ENCODE measurements at places on chromosomes 16 and 17.

GRCh38 chr17:57456622-57457021 lies 200.3 kb downstream of the MSI2 start:
- no peak for DNase-seq

GRCh38 chr17:66548158-66548557 lies 245.7 kb downstream of the PRKCA start:
- DNase-seq, result no peak

DNA sequence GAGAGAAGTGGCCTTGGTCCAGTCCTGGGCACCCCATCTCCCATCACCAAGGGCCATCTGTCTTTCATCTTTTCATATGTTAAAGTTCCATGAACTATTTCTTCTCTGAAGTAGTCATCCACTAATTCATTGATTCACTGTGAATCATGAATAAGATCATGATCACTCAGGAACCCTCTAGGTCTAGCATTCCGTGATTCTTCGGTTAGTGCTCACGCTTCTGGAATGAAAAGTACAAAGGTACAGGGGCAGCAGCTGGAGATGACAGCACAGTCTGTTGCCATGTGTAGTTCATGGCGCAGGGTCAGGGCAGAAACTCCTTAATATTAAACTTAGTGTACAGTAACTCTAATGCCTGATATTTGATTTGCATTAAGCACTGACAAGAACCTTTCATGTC lies 127.1 kb downstream of the CDH13 start:
- DNase-seq, result no peak

GRCh38 chr17:77298811-77299210 lies 158.0 kb downstream of the SEC14L1 start:
- no peak for DNase-seq

- DNase-seq, result no peak
Measured at GRCh38 chr17:19239544-19239943, 2.4 kb downstream of the EPN2 start.

- DNase-seq, result no peak
Measured at GRCh38 chr17:44362949-44363612, 572 bp downstream of the FAM171A2 start.

GRCh38 chr17:77428020-77428748 lies 287.4 kb downstream of the SEC14L1 start:
- DNase-seq, result no peak

GRCh38 chr17:17605083-17605728 lies 13.7 kb upstream of the PEMT start:
- DNase-seq, result no peak

DNA sequence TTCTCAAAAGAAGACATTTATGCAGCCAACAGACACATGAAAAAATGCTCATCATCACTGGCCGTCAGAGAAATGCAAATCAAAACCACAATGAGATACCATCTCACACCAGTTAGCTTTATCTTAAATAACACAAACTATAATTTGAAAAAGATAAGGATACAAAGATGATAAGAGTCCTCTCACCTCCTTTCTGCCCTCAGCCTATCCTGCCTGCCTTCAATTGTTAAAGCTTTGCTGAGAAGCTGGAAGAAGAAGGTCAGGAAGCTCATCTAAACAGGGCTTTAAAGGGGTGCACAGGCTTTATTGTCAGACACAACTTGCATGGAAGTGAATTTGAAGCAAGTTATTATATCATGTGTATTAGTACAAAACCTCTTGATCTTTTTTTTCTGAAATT lies 676.3 kb upstream of the GOT2 start:
- no peak for DNase-seq

- DNase-seq, result no peak
Measured at GRCh38 chr17:68456339-68457167, 743 bp downstream of the WIPI1 start.

DNA sequence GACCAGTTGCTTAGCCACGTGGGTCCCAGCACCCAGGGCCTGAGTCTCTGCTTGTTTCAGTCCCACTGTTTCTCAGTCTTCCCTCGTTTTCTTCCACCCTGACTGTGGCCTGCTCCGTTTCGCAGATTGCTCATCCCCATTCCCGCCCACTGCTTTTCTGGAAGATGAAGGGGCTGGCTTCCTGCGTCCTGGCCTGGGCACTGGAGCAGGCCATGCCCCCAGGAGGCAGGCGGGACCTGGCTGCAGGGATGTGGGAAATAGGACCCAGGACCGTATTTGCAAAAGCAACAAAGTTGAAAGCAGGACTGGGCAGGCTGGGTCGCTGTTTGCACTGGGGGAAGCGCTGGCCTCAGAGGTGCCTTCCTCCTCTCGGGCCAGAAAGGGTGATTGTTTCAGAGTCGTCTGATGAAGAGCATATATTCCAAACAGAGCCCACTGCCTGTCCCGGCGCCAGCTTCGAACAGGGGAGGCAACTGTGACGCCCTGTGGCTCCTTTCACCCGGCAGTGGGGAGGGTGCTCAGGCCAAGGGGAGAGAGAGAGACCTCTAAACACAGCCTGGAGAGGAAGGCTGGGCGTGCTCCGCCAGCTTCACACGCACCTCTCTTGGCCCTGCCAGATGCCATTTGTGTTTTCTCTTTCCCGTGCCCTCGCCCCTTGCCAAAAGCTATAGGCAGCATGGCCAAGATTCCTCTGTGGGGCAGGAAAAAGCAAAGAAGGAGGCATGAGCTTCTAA lies 108.6 kb downstream of the CMIP start:
- no peak for DNase-seq

- DNase-seq, result no peak
Measured at GRCh38 chr17:78342449-78343186, 17.3 kb downstream of the SOCS3 start.

- DNase-seq, result no peak
Measured at GRCh38 chr16:87196661-87197060, 120.5 kb downstream of the C16orf95 start.

DNA sequence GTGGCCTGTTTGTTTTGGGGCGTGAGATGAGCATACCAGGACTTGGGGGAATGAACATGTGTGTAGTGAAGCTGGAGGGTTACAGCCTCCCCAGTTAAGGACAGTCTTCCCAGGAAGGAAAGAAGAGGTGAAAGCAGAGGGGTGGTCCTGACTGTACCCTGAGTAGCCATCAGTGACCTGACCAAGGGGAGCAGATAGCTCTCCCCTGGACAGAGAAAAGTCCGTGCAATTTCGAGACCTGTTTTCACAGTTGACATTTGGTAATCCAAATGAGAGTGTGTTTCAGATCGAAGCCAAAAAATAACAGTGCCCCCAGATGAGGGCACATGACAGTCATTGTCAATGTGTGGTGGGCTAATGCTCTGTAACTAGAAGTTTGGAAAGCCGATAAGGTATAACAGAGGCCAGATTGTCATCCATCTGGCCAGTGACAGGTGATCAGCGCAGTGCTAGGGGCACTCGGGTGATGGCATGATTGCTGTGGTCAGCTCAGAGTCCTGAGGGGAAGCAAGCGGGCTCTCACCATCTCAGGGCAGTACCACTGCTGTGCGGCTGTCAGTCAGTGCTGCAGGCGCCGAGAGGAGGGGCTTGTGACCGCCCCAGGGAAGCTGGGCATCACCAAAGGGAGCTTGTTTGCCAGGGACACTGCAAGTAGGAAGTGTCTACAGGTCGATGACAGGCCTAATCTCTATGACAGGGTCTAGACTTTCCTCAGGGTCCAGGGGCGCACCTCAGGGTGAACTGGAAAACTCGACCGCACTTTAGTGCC lies 1.1 kb upstream of the NME2 start:
- no peak for DNase-seq

- DNase-seq, result no peak
Measured at GRCh38 chr16:12541672-12542071, 262.0 kb downstream of the CPPED1 start.

- peak; percentile 39 for DNase-seq
Measured at GRCh38 chr17:63476854-63477479, at the start of gene ACE. TSS of gene ACE (plus strand) at chr17:63477061. CDS start at chr17:63477095, 34 bp downstream.

DNA sequence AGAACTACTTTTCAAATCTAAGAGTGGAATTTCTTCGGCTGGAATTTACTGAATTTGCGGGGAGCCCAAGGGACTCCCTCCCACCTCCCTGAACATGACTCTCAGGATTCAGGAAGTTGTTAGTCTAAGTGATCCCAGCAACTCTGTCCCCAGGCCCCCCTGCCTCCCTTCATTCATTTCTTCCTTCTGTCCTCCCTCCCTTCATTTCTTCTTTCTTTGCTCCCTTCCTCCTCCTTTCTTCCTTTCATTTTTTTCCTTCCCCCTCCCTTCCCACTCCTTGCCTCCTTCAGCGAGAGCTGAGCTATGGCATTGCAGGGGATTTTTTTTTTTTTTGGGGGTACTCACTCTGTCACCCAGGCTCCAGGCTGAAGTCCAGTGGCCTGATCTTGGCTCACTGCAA lies 10.9 kb upstream of the JUP start:
- DNase-seq, result no peak

- DNase-seq, result no peak
Measured at GRCh38 chr17:34502426-34502825, 77.0 kb upstream of the TMEM132E start.

- no peak for DNase-seq
Measured at GRCh38 chr17:78734793-78735641, 47.1 kb downstream of the CYTH1 start.

- DNase-seq, result no peak
Measured at GRCh38 chr16:73365016-73365551, 317.2 kb upstream of the ZFHX3 start.

DNA sequence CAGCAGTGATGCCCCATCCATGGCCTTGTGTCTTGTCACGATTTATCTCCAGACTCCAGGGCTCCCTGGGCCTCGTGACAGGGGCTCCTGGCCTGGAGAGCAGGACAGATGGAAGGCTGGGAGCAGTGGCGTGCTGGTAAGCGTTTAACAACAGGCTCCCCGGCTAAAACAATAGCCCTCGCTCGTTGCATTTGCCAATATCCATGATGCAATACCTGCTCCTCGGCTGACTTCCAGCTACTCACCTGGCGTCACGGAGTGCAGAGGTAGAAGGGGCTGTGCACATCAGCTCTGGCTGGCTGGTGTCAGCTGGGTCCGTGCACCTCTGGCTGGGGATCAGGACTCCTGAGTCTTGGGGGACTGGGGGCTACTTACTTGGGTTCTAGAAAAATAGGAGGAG lies 1.5 kb upstream of the BICDL2 start:
- no peak for DNase-seq

GRCh38 chr16:85906349-85906748 lies 7.4 kb downstream of the IRF8 start:
- no peak for DNase-seq

DNA sequence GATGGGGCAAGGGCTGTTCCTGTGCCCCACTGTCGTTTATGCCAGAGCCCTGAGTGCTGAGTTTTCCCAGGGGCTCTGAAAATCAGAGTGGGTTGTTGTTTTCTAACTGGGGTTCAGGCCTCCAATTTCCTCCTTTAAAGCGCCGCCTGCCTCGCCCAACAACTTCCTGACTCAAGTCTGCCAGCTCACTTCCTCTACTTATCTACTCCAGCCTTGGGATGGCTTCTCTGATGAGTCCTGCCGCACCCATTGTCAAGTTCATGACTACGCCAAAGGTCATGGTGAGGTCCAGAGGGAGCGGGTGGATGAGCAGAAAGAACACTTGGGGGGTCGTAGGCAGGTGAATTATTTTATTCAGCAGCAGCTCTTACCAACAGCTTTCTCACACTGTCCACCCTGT lies 104.7 kb downstream of the UTP18 start:
- no peak for DNase-seq

GRCh38 chr16:88409296-88410065 lies 26.7 kb downstream of the ZNF469 start:
- no peak for DNase-seq

- no peak for DNase-seq
Measured at GRCh38 chr16:56669840-56670619, 416 bp downstream of the MT1H start.

DNA sequence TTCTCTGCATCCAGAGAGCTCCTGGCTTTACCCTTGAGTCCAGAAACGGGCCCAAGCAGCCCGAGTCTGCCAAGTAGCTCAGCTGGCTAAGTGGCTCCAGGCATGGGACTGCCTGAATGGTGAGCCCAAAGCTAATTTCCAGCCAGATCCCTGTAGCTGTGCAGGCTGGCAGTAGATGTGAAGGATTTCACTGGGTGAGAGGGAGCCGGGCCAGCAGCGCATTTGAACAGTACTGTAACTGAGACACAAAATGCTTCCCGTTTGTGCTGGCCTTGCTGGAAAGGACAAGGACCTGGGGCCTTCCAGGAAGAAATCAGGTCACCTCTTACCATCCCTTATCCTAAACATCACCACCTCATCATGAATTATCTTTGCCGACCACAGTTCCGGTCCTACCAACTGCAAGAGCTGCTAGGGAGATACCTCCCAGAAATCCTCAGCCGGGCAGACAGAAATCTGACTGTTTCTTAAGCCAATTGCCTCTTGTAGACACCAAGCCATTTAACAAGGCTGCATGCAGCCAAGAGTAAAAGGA lies 3.7 kb downstream of the TIMP2 start:
- DNase-seq, result no peak

DNA sequence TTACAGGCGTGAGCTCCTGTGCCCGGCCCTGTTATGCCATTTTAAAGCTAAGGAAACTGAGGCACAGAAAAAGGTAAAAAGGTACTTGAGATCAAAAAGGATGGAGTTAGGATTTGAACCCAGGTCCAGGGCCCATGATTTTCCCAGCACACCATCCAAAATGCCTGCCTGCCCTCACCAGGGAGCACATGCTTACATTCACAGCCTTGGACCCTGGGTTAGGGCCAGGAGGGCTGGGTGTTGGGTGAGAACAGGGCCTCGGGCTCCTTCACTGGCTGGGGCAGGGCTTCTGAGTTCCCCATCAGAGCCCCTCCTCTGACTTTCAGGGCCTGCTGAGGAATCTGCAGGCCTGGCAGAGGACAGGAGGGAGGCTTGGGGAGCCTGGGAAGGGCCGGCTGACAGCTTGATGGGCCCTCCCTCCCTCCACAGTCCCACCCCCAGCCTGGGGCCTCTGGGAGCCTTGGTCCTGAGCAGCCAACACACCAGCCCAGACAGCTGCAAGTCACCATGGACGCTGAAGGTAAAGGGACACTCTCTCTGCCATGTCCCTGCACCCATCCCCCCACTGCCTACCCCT lies at the start of gene QPRT:
TSS of gene QPRT (plus strand) at position 490 of the 577 bp plus-strand sequence. CDS start at position 508, 18 bp downstream.
- DNase-seq, result peak; percentile 55

GRCh38 chr16:75138636-75139035 lies 9.7 kb upstream of the ZFP1 start:
- DNase-seq, result no peak

DNA sequence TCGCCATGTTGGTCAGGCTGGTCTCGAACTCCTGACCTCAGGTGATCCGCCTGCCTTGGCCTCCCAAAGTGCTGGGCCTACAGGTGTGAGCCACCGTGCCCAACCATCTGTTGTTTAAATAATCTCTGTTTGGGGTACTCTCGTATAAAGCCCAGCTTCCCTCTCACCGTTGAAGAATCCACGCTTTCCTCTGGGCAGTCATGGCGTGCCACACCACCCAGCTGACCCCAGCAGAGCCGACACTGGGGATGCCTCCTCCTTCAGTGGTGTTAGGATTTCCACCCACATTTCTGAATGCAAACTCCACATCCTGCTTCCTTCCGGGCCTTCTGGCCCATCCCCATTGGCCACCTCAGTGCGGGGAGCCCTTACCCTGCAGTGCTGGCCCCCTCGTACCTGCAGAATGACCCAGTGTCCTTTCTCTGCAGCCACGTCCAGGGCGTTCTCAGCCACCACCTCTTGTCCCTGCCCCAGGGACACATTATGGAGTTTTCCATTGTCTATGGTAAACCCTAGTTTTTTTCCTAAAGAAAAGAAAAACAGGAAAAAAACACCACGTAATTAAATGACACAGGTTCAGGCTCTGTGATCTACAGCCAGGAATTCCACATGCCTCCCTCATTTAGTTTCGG lies 60.4 kb downstream of the PGS1 start:
- DNase-seq, result no peak

All from GM06990 (cell line).